ENCODE measurements at places on chromosomes 2 and 18.

- DNase-seq, result no peak
Measured at GRCh38 chr2:226715347-226715990, 84.2 kb downstream of the IRS1 start.

GRCh38 chr2:45205985-45206384 is 196.7 kb upstream of the SIX2 start:
- no peak for DNase-seq

DNA sequence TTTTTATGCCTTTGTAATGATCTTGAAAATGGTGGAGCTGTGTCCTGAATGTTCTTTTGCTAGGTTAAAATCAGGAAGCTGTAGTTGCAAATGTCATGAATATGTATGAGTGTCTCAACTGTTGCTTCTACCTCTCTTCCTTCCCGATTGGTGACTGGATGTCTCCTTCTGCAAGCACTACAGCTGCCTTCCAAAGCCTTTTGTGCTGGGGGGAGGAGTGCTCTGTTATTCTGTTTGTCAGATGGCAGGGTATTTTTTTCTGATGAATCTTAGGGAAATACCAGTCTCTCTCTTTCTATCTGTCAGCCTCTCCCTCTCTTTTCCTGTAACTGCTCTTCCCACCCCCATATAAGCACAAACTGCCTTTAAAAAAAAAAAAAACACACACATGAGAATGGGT is 1396.3 kb upstream of the CELF4 start:
- DNase-seq, result no peak

DNA sequence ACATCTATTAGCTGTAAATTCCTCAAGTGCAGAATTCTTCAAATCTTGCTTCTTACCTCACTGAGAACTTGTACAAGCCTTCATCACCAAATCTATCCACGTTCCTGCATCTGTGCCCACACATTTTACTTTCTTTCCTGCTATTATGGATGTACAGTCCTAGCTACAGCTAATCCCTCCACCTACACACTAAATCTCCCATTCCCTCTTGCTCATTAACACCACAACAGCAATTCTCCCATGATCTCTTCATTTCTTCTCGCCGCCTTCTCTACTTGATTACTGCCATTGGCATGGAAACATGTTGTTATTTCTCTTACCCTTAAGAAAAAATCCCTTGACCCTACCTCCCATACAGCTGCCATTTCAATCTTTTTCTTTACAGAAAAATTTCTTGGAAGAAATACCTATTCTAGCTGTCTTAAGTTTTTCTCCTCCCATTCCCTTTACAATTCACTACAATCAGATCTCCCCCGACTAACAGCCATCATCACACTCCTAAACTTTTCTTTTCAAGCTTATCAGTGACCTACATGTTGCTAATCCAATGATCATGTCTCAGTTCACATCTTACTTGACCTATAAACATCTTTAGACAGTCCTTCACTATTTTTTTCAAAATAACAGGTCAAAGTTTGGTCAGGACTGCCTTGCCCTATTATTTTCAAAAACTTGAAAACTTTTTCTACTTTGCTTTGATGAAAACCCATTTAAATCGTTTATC is 41.0 kb downstream of the ROCK2 start:
- DNase-seq, result no peak

DNA sequence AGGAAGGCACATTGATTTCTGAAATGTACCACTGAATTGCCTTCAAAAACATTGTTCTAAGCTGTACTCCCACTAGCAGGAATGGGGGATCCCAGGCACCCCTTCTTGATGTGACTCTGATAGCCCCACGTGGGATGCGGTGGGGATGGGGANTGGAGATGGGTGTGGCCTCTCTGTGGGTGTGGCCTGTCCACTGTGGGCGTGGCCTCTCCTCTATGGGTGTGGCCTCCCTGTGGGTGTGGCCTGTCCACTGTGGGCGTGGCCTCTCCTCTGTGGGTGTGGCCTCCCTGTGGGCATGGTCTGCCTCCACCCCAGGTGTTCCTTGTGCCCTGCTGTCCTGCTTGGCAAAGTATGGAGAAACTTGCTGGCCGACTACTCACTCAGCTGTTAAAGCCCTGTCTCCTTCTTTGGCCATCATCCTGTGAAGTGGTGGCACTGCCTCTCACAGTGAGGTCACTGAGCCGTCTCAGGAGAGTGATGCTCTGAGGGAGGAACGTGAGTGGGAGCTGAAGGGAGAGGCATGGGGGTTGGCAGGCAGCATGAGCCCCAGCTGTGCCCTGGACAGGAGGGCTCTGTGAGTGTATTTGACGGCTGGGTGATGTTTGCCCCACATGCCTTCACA is 6.7 kb upstream of the PARD6G start:
- no peak for DNase-seq

DNA sequence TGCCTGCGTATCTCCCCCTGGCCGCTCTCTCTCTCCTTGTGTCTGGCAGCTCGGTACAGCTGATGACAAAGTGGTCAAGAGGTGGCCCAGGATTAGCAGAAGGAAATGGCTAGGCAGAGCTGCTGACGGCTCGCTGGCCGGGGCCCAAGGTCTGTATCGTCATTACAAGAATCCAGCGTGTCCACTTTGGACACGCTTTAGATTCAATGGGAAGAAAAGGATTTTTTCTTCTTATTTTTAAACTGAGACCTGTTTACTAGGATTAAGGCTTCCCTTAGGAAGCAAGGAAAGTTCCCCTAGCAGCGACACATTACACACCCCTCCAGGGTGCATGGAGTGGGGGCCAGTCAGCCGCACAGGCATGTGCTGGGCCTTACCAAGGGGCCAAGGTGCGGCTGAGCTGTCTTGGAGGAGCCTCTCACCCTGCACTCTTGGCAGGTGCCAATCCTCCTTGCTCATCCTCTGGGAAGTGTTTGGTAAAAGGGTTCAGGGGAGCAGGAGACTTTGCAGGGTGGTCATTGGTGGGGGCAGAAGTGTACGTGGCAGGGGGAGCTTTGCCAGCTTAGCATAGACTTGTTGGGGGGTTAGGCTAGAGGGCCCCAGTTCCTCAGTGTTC is 76.8 kb downstream of the POLR1A start:
- no peak for DNase-seq

DNA sequence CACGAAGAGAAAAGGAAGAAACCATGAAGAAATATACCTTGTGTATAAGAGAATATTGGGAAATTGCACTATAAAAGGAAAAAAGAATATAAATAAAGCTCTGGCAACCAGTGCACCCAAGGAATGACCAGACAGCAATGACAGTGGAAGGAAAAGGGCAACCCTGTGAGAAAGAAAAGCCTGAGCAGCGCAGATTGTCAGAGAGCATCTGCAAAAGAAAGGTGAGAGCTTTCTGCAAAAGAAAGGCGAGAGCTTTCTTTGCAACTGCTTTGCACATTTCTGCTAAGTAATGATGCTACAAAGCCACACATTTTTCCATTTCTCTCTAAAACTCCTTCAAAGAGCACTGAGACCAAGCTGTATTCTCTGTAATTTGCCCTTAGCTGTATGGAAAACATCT is 83.6 kb downstream of the CTNNA2 start:
- DNase-seq, result no peak

DNA sequence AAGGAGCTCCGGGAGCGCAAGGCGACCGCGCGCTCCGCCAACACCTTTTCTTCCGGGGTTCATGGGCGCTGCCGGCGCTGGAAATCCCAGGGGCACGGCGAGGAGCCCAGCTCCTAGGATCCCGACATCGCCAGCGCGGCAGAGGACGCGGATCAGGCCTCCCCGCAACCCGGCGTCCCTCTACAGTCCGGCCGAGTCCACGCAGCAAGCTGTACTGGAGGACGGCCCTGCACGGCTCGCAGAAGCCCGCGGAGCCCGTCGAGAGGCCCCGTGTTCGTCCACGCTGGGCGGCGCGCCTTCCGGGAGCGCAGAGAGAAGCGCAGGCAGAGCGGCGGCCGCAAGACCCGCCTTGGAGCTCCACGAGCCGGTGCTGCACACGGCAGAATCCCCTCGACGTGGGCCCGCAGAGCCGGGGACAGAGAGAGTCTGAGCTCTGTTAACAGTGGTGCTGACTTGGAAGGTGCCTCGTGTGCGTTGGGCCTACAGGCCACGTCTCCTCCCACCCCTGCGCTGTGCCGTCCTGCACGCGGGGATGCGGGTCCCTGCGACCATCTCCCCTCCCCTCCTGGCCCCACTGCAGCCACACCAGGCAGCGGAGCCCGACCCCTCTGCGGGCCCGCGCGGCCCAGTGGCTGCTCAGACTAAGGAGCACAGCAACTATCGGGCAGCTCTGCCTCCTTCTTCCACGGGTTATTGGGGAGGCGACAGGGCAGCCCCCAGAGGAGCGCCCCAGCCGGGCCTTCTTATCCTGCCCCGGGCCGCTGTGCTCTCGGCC is 28.1 kb upstream of the PTPN2 start:
- DNase-seq, result no peak

- no peak for DNase-seq
Measured at GRCh38 chr2:111188681-111189080, 68.0 kb downstream of the BCL2L11 start.

DNA sequence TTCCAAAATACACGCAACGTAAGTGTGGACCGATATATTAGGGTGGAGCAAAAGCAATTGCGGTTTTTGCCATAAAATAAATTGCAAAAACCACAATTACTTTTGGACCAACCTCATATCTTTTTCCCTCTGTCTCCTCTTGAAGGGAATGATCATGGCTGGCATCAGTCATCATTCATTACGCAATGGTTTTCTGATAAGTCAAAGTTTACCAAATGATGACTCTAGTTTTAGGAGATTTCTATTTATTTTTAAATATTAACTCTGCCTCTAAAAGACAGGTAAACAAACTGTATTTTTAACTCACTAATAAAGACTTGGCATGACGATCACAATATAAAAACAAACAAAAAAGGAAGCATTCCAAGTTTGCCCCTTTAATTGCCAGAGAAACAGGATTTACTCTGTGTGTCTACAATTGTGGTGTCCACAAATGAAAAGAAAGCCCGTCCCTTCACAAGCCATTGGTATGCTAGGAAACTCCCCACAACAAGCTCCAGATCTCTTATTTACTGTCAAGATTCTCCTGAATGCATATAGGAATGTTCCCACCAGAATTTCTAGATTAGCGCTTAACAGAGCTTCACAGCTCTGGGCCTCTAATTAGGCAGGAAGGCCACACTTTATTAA is 61.3 kb downstream of the IRS1 start:
- no peak for DNase-seq

- no peak for DNase-seq
Measured at GRCh38 chr2:144099780-144100377, 420.0 kb downstream of the ZEB2 start.
